ENCODE measurements at places on chromosomes 1 and 21. TPM values are rescaled to one million over a fixed set of nuclear protein-coding genes. Genes with fewer than 3 reads are reported as not detected.

The BGLAP gene
- total RNA-seq: 2.2 TPM

The AGMAT gene
- total RNA-seq: 54.2 TPM

- DNase-seq: no peak
These were observed 1784.5 kb downstream of the MRPL39 start for GRCh38 chr21:23822760-23823159.

DNA sequence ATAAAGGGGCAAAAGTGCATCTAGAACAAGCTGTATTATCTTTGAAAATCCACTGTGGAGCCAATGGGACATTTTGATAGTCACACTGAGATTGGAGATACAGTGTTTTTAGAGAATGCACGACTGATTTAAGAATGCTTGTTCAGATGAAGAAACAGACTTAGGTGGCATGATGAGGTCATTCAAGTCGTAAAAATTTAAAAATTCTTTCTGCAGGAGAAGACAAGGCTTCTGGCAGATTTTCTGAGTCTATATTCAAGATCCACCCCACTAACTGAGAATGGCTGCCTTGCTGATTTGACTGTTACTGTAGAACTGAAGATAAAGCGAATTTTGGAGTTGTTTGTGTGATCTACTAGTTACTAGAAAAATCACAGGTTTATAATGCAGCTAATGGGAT lies 310.6 kb downstream of the LRRC7 start:
- no peak for DNase-seq

DNA sequence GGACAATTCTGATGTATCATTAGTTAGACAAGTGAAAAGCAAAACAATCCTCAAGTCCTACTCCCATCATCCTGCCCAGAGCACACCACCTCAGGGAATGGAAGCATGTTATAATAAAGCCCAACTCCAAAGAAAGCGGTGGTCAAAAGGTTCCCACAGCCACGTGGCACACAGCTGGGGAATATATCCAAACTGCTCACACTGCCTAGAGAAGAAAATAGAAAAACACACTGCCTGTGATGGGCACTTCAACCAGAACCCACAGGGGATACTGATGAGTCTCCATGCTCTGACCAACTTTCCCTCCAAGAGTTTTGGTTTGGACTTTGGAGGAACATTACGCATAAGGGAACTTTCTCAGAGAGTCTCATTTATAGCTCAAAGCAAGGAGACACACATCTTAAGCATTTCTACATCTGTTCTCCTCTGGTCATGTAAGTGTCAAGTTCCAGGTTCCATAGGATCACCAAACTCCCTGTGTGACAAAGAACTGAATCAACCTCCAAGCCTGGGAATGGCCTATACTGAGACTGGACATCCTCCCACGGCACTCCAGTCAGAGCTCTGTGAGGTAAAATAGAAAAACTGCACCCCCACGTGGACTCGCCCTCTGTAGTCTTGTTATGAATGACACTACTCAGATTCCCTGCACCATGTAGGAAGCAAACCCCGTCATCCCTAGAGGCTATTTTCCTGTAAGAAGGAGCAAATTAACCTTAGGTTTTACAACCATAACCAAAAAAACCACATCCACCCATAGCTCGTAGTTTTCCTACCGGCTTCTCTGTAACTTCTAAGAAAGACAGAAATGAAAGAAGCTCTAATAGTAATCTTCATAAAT lies 12.2 kb downstream of the DSTYK start:
- DNase-seq: no peak

All from colonic mucosa (tissue), 4 donors.